ENCODE measurements at places on chromosomes 13 and 19. TPM values are rescaled to one million over a fixed set of nuclear protein-coding genes. Genes with fewer than 3 reads are reported as not detected.

The SUGP2 gene
- 50.7 TPM for polyA plus RNA-seq

The ZNF699 gene
- 2.6 TPM for polyA plus RNA-seq

The PEG3 gene
- polyA plus RNA-seq, result 261 TPM

The HS6ST3 gene
- polyA plus RNA-seq, result 0.38 TPM

The RASL11A gene
- 1.7 TPM for polyA plus RNA-seq

The PEAK3 gene
- 0.05 TPM for polyA plus RNA-seq

DNA sequence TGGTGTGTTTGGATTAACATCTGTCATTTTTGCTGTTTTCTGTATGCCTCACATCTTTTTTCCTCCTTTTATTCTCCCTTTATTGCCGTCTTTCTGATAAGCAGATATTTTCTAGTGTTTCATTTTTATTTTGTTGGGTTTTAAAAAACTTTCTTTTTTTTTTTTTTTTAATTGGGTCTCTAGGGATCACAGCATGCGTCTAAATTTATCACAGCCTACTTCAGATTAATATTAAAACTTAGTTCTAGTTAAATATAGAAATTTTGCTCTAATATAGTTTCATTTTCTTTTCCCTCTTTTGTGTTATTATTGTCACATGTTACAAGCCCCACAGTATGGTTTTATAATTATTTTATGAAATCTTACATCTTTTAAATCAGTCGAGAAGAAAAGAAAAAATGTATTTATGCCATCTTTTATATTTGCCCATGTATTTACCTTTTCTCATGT, 52.7 kb downstream of the SIPA1L3 start:
- no peak for DNase-seq

GRCh38 chr13:52374389-52374788, 31.6 kb downstream of the THSD1 start:
- no peak for DNase-seq

- DNase-seq, result no peak
These were observed 3.4 kb downstream of the MAP2K7 start for GRCh38 chr19:7907122-7907521.

DNA sequence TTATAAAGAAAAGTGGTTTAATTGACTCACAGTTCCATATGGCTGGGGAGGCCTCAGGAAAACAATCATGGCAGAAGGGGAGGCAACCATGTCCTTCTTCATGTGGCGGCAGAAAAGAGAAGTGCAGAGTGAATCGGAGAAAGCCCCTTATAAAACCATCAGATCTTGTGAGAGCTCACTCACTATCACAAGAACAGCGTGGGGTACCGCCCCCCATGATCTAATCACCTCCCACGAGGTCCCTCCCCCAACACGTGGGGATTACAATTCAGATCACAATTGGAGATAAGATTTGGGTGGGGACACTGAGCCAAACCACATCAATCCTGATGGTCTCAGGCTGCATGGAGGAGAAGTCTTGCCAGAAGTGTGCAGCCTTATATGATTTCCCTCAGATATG, 26.0 kb downstream of the TM9SF2 start:
- DNase-seq, result no peak

DNA sequence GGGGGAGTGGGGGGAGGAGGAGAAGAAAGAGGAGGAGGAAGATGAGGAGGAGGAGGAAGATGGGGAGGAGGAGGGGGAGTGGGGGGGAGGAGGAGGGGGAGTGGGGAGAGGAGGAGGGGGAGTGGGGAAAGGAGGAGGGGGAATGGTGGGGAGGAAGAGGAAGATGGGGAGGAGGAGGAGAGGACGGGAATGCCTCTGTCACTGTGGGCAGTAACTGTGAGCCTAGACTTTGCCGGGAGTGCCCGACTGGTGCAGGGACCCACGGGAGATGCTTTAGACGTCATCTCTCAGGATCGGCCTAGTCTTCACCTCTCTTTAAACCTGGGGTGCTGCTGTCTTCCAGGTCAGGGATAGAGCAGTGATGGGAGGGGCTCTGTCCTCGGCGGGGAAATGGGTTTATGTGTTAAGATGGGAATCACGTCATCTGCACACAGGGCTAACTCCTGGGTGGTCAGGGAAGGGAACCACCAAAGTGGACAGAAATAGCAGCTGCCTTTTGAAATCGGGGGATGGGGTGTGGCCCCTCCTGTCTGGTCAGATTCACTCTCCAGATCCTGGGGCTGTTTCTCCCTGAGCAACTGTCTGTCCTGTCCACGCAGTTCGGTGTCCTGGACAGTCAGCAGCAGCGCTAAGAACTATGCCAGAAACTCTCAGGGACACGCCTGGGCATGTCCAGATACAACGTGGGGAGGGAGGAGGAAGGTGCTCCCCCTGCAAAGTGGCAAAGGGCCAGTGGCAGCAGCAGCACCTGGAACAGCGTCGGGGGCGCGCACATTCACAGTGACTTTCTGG, 26.9 kb downstream of the GAS6 start:
- peak; percentile 36 for DNase-seq

DNA sequence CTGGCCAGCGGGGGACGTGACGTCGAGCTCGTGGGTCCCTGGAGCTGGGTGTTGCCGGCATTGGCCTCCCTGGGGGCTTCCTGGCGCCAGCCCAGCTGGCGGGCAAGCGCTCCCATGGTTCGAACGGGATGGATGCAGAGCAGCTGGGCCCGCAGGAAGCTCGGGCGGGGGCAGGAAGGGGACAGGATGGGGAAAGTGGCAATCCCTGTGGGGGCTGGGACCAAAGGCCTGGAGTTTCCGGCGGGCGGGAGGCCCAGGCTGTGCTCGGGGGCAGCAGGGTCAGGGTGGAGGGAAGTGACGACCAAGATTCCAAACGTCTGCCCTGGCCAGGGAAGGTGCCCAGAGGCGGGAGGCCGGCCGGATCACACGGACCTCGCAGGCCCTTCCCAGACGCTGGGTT, 19.3 kb downstream of the PALM start:
- no peak for DNase-seq

DNA sequence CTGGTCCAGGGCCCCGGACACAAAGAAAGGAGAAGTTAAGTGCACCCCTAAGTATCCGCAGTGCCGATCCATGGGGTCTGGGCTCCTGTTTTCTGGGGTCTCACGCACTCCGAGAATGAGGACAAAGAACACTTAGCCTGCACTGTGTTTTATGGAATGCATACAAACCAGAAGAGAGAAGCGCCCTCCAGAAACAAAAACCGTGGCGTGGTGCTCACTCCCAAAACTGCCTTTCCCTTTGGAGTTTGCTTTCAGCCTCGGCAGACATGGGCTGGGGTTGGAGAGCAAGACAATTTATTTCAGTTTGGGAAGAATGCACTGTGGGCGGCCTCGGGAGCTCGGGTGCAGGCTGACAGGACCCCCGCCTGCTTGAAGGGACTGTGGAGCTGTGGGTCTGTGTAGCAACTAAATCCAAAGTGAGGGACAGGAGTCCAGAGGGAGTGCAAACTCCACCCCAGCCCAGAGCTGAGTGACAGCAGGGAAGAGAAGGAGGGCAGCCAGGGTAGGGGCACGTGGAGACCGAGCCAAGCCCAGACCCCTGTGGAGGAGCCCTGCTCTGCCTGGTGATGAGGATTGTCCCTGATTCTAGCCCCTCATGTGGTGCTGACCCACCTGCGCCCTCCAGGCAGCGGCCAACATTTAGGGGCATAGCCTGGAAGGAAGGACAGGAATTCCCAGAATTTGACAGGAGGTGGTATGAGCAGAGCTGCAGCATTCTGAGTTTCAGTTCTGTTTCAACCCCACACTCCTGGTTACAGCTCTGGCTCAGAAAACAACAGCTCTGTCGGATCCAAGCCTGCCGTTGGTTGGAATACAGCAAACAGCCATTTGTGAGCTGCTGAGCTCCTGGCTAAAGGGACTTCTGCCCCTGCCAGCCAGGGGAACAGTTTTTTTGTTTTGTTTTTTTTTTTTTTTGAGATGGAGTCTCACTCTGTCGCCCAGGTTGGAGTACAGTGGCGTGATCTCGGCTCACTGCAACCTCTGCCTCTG, 37.8 kb upstream of the POP4 start:
- no peak for DNase-seq

DNA sequence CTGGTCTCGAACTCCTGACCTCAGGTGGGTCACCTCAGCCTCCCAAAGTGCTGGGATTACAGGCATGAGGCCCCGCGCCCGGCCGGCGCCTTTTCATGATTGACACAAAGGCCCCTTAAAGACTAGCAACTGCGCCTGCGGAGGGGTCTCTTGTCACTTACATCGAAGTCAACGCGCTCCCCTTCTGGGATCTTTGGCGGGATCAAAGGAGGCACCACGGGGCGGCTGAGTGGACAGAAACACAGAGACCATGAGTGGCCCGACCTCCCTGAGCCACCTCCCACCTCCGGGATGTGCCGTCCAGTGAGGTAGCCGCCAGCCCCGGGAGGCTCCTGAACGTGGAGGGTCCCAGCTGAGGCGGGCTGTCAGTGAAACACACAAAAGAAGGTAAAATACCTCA, 7.3 kb downstream of the TNNT1 start:
- DNase-seq, result no peak

GRCh38 chr13:33721724-33722123, 96.2 kb upstream of the RFC3 start:
- peak; percentile 61 for DNase-seq
